HCEC 1CT (cell line): ENCODE measurements at places on chromosomes 16 and 17.

GRCh38 chr17:67456889-67457288 lies 79.8 kb downstream of the PITPNC1 start:
- DNase-seq = no peak

DNA sequence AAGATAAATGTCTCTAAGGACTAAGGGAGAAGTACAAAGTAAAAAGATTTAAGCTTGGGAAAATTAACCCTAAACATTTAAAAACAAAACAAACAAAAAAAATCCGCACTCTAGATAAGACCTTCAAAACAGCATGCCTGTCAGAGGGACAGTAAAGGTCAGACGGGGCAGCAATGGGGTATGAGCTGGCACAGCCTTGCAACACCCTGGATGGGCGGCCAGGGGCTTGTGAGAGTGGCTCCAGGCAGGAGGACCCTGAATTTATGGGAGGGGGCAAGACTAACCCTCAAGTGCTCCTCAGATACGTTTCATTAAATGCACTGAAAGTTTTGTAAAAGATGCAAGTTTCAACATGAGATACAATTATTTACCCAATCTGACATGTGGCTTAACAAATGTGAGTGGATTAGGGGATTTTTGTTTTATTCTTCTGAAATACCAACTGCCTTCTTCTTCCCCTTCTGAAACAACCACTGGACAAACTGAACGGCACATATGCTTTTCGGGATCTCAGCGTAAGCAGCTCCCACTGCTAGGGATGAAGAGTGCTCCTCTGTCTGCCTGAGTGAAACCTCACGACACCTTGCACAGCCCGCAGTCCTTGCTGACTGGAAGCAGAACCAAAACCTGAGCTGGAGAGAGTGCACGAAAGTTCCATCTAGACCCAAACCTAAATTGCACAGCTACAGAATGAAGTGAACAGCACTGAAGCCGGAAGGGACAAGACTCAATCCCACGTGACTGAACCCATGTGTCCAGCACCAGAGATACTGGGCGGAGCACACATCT lies 128.4 kb downstream of the ANKRD11 start:
- peak; percentile 32 for DNase-seq

GRCh38 chr16:30711712-30712111 lies 12.7 kb downstream of the SRCAP start:
- DNase-seq = no peak

- DNase-seq = no peak
Measured at GRCh38 chr16:27293343-27293742, 20.4 kb upstream of the IL4R start.

DNA sequence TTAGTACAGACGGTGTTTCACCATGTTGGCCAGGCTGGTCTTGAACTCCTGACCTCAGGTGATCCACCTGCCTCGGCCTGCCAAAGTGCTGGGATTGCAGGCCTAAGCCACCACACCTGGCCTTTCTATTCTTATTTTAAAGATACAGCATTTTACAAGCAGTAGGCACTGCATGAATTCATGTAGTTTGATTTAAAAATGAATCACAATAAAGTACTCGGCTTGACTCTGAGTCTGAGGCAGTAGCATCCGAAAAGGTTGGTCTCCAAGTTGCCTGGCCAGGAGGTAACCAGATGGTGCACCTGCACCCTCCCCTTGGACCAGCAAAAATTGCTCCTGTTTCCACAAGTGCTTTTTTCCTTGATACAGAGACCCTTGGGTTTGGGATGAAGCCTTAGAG lies 35.6 kb downstream of the MAP2K6 start:
- no peak for DNase-seq

GRCh38 chr17:78479369-78479768 lies 97.8 kb downstream of the DNAH17 start:
- no peak for DNase-seq

GRCh38 chr17:8726941-8727555 lies 17.6 kb downstream of the CCDC42 start:
- no peak for DNase-seq

DNA sequence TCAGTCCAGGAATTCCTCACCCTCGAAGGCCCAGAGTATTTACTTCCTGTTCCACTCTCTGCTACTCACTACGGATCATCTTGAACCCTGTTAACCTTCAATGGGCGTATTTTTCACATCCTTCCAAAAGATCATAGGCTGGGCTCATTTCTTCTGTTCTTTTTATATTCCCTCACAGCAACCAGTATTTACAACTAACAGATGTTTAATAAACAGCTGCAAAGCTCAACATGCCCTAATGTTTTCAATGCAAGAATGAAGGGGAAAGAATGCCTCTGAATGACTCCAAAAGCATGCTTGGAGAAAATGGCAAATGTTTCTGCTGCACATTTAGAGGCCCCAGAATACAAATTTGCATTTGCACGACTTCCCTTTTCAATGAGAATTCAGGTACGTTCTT lies 174.9 kb downstream of the ZFHX3 start:
- DNase-seq = no peak

- peak; percentile 34 for DNase-seq
Measured at GRCh38 chr17:72591289-72592241, 470.7 kb downstream of the SOX9 start.

DNA sequence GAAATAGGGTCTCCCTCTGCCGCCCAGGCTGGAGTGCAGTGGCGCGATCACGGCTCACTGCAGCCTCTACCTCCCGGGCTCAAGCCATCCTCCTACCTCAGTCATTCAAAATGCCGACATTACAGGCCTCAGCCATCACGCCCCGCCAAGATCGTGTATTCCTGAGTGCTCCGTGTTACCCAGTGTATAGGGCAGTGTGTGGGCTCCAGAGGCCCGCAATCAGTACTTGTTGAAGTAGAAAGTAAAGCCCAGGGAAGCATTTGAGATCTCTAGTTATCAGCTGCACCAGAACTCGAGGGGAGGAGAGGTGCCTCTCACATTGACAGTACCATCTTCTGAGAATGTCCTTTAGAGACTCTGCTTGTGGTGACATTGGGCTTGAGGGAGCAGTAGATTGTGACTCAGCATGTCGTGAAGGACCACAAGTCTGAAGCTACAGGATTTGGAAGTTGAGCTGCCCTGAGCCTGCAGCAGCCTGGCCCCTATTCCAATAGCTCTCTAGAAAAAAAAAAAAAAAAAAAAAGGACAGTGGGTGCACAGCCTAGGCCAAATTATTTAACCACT lies 1.1 kb upstream of the PRPSAP1 start:
- no peak for DNase-seq

DNA sequence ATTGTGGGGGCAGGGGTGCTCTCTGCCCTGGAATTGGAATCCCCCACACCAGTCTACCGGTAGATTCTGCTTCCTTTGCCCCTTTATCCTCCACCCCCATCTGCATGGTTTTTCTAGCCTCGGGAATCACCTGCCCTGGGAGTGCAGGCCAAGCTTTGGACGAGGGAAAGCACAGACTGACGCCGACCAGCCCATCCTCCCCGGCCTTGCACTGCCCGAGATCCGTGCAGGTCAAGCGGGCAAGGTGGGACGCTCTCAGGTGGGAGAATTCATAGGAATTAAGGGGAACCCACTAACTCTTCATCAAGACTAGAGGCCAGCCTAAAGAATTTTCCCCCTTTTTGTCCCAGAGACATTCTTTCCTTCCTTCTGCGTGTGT lies 9.9 kb upstream of the HOXB13 start:
- DNase-seq = no peak

DNA sequence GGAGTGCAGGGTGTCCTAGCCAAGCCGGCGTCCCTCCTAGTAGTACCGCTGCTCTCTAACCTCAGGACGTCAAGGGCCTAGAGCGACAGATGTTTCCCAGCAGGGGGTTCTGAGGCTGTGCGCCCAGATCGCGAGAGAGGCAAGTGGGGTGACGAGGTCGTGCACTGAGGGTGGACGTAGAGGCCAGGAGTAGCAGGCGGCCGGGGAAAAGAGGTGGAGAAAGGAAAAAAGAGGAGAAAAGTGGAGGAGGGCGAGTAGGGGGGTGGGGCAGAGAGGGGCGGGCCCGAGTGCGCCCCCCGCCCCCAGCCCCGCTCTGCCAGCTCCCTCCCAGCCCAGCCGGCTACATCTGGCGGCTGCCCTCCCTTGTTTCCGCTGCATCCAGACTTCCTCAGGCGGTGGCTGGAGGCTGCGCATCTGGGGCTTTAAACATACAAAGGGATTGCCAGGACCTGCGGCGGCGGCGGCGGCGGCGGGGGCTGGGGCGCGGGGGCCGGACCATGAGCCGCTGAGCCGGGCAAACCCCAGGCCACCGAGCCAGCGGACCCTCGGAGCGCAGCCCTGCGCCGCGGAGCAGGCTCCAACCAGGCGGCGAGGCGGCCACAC lies at the start of gene MMP2:
Gene MMP2 (plus strand): TSS at position 372 of the 603 bp plus-strand sequence. CDS start 282 bp downstream, outside the sequence.
- DNase-seq = peak; percentile 77

DNA sequence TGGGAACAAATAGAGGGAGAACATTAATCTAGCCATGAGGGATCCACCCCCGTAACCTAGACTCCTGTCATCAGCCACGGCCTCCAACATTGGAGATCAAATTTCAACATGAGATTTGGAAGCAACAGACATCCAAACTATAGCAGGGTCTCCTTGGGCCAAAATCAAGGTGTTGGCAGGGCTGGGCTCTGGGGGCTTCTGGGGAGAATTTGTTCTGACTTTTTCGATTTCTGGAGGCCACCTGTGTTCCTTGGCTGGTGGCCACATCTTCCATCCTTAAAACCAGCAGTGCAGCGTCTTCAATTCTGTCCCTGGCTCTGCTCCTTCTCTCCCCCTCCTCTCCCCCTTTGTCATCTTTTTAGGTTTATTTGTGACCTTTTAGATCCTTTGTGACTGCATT lies 546.2 kb downstream of the WWOX start:
- DNase-seq = no peak

DNA sequence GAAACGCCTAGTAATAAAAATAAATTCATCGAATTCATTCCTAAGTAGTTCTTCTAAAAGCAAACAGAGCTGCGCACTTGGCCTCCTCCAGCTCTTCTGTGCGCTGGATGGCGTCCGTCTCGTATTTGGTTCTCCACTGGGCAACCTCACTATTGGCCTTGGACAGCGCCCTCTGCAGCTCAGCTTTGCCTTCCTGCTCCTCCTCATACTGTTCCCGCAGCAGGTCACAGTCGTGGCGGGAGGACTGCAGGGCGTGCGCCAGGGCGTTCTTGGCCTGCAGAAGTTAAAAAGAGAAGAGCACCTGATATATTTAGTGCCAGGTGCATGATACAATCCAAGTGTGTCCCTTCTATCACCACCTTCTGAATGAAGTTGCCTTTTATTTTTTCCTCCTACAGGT lies 21.8 kb downstream of the MYH3 start:
- no peak for DNase-seq

DNA sequence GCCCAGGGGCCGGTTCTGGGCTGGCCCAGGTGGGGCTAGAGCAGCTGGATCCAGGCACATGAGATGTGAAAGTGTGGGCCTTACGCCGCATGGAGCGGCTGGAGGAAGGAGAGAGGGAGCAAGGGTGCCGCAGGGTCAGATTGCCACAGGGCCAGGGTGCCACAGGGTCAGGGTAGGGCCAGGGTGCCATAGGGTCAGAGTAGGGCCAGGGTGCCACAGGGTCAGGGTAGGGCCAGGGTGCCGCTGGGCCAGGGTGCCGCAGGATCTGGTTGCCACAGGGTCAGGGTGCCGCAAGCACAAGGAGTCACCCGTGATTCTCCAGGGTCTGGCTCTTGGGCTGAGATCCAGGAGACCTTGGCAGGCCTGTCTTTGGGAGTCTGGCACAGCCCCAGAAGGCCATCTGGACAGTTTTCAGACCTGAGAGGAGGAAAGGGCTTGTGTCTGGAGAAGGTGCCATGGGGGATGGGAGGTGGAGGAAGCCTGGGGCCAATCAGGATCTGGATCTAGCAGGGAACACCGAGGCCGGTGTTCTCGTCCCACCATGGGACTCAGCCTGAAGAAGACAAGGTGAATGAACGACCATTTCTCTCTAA lies 13.1 kb upstream of the LASP1NB start:
- no peak for DNase-seq

DNA sequence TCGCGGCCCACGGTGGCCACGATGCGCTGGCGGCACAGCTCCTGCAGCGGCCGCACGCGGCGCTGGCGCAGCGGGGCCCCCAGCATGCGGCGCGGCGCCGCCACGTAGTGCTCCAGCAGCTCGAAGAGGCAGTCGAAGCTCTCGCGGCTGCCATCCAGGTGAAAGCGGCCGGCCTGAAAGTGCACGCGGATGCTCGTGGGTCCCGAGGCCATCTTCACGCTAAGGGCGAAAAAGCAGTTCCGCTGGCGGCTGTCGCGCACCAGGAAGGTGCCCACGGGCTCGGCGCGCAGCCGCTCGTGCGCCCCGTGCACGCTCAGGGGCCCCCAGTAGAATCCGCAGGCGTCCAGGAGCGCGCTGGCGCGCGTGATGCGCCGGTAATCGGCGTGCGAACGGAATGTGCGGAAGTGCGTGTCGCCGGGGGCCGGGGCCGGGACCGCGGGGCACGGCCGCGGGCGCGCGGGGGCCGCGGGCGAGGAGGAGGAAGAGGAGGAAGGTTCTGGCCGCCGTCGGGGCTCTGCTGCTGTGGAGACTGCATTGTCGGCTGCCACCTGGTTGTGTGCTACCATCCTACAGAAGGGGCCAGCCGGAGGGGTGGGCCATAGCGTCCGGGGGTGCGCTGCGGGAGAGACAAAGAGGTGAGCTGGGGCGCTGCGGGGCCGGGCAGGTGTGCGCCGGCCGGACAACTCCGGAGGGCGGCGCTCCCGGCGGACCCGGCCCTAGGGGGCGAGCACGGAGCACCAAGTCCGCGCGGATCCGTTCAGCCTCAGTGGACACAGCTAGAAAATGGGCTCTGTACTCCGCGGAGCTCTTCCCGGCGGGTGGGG lies 879 bp downstream of the SOCS1 start:
- DNase-seq = peak; percentile 46

DNA sequence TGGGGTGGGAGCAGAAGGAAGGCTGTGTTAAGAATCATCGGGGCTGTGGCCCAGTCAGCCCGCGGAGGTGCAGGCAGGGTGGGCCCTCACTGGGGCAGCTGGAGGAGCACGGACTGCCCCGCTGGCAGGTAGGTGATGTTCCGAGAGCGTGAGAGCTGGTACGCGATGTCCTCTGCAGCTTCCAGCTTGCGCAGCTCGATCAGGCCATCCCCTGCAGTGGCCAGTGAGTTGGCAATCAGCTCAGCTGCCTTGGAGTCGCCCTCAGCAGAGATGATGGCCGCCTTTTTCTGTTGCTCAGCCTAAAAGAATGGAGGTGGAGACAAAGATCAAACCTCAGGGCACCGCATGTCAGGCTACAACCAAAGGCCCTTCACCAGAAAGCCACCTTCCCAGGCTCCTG lies 9.8 kb downstream of the PHB1 start:
- DNase-seq = no peak

- peak; percentile 89 for DNase-seq
Measured at GRCh38 chr17:16477255-16477654, 14.7 kb downstream of the LRRC75A start.

- no peak for DNase-seq
Measured at GRCh38 chr16:17018585-17018939, 452.2 kb downstream of the XYLT1 start.

GRCh38 chr16:58678716-58679115 lies 5.9 kb downstream of the SLC38A7 start:
- peak; percentile 40 for DNase-seq
